A549 treated with DMSO at 1 μM for 4 hours (cell line): ENCODE measurements at places on chromosomes 2 and 18. TPM values are rescaled to one million over a fixed set of nuclear protein-coding genes. Genes with fewer than 3 reads are reported as not detected.

Gene ARHGAP15
- total RNA-seq, result not detected in 5 replicates

Gene GALNT1
- 50.7 to 71.3 TPM (median 67.5 TPM) in 5 replicates for total RNA-seq

Gene RGPD4
- total RNA-seq, result 0.02 to 0.08 TPM (median 0.05 TPM) in 4 of 5 replicates, not detected in the other

Gene CRIM1
- total RNA-seq, result 123 to 186 TPM (median 158 TPM) in 5 replicates

Gene RUFY4
- total RNA-seq, result not detected in 5 replicates
